ENCODE measurements at places on chromosomes 16 and 17. TPM values are rescaled to one million over a fixed set of nuclear protein-coding genes. Genes with fewer than 3 reads are reported as not detected.

The MCRIP2 gene
- total RNA-seq = 15.9 TPM

The CBX2 gene
- 0.56 TPM for total RNA-seq

GRCh38 chr17:74525781-74526288, 5.4 kb downstream of the CD300LB start:
- peak; percentile 23 for DNase-seq

DNA sequence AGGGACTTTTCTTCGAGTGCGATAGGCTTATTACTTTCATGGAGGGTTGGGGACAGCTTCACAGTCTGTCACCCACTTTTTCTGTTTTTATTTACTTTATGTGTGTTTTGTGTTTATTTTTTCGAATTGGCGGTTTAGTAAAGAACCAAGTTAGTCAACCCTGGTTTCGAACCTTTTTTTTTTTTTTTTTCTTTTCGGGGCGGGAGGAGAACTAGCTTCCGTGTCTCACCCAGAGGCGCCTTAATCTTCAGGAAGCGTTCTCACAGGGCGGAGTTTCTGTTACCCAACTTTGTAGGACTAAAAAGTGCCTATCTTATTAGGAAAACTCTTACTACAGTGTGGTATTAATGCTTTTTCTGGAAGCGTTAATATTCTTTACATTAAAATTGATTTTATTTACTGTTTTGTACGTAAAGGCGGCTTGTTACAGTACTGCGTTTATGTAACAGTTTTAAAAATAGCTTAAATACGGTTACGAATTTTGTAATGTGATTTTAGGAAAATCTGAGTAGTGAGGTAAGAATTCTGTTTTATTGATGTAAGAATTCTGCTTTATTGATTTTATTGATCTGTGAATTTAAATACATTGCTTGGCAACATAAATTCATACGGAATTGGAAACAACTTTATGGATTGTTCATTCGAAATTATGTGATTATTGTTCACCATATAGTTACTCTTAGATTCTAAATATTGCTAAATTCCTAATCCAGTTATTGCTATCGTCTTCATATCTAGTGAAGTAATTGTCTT, 885 bp downstream of the ZNF207 start:
- no peak for DNase-seq

DNA sequence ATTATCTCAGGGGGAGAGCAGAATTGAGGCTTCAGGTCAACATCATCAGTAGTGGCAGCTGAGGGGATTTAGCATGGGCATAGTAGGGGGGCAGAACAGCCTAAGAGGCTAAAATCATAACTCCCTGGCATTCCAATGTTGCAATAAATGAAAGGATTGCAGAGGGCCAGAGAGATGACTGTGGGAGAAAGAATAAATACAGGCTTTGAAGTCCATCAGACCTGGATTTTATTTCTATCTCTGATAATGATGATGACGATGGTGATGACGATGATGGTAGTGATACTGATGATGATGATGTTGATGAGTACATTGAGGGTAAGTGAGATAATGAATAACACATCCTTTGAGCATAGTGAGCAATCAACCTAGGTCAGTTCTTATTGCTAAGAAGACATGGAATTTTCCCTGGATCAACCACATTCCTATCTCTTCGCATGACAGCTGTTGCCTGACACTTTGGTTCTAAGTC, 107.4 kb upstream of the CDH11 start:
- no peak for DNase-seq

All from CD8-positive, alpha-beta T cell (primary cell).